ENCODE measurements at places on chromosomes 5 and 9.

DNA sequence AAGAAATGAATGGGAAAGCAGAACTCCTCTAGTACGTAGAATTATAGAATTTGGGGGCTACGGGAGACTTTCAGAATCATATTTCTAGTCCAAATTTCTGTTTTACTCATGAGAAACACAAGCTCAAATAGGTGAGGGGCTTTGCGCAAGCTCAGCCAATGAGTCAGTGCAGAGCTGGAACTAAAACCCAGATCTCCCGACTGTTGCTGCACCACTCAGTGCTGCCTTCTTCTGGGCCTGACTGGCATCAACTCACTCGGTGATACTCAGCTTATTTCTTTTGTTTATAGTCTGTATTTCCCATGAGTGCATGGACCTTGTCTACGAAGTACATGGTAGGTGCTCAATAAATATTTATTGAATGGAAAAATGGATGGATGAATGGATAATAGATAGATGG is 280.2 kb downstream of the CDK5RAP2 start:
- DNase-seq: no peak

GRCh38 chr5:10564838-10565784 is 1.2 kb downstream of the ANKRD33B start:
- DNase-seq: no peak

DNA sequence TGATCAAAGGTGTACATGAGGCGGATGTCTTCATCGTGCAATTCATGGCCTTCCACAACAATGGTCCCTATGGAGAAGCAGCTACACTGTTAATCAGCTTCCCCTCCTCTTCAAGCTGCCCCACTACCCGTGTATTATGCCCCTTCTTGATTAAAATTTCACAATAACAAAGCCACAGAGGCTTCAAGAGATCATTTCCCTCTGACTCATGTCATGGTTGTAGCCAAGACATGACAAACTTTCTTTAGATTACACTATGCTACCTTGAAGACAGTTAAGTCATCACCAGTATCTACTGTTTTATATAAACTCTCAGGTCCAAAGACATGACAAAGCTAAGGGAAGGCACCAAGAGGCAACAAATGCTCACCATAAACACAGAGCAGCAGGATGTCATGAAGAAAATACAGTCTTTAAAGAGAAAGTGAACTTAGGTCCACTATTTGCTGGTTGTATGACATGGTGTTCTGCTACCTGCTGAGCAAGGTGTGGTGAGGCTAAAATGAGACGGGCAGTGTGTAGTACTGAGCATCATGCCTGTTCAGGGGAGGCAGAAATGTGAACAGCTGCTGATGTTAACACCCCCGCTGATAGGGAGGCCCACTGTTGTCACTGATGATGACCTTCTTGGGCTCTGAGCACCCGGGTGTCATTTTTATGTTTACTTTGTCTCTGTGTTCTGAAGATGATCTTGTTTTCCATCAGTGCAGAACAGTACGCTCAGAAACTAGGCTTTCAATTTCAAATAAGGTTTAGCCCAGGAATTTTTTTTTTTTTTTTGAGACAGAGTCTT is 48.3 kb downstream of the IARS1 start:
- no peak for DNase-seq

- no peak for DNase-seq
Measured at GRCh38 chr9:80690349-80690939, 998.9 kb downstream of the TLE1 start.

DNA sequence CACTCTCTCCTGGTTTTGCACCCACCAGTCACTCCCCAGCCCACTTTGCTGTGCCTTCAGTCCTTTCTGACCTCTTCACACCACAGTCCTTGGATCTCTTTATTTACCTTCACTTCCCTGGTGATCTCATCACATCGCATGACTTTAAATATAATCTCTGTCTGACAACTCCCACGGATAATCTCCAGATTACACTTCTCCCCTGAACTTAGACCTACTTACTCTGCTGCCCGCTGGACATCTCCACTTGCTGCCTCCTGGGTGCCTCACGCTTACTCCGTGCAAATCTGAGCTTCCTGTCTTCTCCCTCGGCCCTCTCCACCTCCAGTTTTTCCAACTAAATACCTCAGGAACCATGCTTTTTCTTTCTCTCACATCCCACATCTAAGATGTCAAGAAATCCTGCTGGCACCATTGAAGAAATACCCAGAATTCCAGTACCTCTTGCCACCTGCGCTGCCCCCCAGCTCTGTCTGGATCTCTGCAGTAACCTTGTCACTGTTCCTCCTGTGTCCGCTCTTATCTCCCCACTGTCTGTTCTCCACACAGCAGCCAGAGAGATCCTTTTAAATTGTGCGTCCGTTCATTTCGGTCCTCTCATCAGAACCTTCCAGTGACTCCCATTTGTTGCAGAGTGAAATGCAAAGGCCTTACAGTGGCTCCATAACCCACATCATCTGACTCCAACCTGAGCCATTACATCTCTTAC is 9.3 kb downstream of the SFXN1 start:
- DNase-seq: no peak

- DNase-seq: no peak
Measured at GRCh38 chr5:37248421-37248969, 681 bp downstream of the CPLANE1 start.

DNA sequence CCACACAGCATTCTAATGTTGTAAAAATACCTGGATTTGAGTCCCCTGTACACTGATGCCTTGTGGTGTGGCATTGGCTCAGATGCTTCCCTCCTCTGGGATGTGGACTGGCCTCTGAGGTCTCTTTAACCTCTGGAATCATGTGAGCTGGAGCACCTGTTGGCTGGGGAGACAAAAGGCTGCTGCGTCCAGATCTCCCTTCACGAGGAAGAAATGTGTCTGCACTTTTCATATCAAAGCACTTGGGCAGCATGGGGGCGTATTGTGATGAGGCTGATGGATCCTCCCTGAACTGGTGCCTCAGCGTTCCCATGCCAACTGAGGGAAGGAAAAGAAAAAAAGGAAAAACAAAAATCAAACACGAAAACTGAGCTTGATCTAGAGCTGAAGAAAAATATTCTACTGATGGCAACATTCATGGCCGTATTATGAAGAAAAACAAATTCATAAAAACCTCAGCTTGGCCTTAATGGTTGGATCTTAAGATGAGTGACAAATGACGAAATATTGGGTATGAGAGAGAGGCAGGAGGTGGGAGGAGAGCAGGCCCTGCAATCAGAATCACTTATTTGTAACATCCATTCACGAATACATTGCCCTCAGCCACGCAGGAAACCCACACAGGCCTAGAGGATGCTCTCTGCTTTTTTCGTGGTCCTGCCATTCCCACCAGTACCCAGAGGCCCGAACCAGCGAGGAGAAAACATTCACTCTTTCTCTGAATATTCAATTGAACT is 26.2 kb downstream of the GRIA1 start:
- no peak for DNase-seq
